Activated CD4-positive, alpha-beta T cell treated with anti-CD3 and anti-CD28 coated beads for 24 hours (primary cell): ENCODE measurements at places on chromosomes 3 and 15.

DNA sequence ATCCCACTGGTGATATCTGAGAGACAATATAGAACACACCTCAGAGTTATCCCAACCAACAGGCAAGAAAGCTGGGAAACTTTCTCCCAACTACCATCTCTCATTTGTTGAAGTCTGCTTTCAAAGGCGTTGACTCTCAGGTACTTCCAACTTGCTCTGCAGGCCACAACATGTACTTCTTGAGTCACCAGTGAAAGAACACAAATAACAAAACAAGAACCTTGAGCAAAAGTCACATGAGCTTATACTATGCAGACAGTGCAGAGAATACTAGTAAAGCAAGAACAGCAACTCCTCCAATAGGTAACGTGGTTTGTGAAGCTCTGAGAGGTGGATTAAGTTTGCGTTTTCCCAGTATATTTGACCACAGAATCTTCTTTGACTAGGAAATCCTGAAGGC is 20.6 kb downstream of the SNTN start:
- no peak for DNase-seq

GRCh38 chr3:186361762-186362536 is at the start of gene DGKG:
TSS of gene DGKG (minus strand) at chr3:186362234. CDS start at chr3:186320459, 41,775 bp downstream.
- DNase-seq = peak; percentile 15

- no peak for DNase-seq
Observed at GRCh38 chr3:44939581-44940036, 36.4 kb downstream of the ZDHHC3 start.

GRCh38 chr15:85587707-85588411 is 206.9 kb downstream of the KLHL25 start:
- no peak for DNase-seq

GRCh38 chr15:71091601-71092000 is 23.7 kb upstream of the THSD4 start:
- no peak for DNase-seq

GRCh38 chr3:100761951-100762350 is 52.7 kb downstream of the TFG start:
- DNase-seq = no peak

DNA sequence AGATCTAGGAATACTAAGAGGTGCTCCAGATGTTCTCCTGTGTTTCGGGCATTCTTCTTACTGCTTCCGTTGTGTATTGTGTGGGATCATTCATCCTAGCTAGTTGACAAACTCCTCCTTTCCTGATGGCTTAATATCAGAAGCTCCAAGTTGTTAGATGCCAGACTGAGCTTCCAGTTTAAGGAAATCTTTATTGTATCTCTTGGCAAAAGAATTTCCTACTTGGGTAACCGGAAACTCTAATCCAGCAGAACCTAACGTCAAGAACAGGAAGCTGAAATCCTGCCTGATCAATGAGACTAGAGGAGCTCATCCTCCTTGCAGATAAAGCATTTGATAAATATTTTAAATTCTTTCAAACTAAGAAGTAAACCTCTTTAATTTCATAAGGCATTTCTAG is 27.7 kb upstream of the MYH15 start:
- DNase-seq = no peak

GRCh38 chr15:41523097-41523496 is 9.5 kb upstream of the LTK start:
- DNase-seq = no peak

GRCh38 chr15:29652595-29652994 is 169.7 kb downstream of the TJP1 start:
- no peak for DNase-seq

GRCh38 chr15:51302480-51302879 is 35.9 kb downstream of the CYP19A1 start:
- DNase-seq = no peak

- no peak for DNase-seq
Observed at GRCh38 chr3:44529927-44530326, 25.1 kb upstream of the ZKSCAN7 start.

- DNase-seq = no peak
Observed at GRCh38 chr3:4820296-4821121, 158.7 kb upstream of the BHLHE40 start.

DNA sequence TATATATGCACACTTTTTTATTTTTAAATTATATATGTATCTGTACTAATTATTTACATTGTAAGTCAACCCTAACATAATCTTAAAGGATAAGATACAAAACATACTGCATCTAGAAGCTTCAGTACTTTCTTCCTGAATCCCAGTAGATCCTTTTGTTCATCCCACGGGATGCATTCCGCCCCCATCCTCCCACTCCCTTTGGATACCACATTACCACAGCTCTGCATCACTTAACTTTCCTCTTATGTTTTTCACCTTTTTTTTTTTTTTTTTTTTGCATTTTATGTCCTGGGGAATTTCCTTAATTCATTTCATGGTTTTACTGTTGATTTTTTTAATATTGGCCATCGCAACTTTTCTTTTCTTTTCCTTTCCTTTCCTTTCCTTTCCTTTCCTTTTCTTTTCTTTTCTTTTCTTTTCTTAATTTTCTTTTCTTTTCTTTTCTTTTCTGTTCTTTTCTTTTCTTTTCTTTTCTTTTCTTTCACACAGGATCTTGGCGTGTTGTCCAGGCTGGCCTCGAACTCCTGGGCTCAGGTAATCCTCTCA is 3.0 kb downstream of the OPA1 start:
- no peak for DNase-seq

DNA sequence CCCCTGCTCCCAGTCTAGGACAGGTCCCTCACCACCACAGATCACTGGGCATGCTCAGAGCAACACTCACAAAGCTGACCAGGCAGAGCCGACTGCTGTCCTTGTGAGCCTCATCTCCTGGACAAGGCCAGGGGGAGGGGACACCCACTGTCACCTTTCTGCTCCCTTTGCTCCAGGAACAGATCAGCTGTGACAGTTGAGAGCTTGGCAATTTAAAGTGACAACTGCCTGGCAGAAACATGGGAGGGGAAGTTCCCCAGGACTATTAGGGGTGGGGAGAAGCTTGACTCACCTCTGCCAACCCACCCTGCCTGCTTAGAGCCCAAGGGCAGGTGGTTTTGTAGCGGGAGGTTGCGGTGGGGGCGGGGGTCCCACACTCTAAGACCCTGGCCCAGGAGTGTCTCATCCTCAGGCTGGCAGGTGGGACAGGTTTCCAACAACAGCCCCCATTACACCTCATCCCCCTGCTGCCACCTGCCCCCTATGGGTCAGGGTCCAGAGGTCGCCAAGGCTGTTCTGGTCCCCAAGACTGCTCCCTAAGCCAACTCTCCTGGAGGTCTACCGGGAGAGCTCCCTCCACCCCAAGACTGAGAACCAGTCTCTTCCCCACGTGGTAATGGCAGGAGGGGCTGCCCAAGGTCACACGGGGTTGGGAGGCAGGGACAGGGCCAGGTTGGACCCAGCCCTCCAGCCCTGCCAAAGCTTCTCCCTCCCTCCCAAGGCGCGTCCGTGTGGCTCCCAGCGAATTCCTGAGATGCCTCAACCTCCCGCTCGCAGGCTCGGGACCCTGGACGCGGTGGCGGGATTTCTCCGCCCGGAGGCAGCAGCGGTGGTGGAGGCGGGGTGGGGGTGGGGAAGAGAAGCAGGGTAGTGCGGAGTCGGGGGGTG is 80.4 kb downstream of the IQSEC1 start:
- no peak for DNase-seq

GRCh38 chr3:86890741-86891396 is 100.1 kb downstream of the VGLL3 start:
- no peak for DNase-seq

DNA sequence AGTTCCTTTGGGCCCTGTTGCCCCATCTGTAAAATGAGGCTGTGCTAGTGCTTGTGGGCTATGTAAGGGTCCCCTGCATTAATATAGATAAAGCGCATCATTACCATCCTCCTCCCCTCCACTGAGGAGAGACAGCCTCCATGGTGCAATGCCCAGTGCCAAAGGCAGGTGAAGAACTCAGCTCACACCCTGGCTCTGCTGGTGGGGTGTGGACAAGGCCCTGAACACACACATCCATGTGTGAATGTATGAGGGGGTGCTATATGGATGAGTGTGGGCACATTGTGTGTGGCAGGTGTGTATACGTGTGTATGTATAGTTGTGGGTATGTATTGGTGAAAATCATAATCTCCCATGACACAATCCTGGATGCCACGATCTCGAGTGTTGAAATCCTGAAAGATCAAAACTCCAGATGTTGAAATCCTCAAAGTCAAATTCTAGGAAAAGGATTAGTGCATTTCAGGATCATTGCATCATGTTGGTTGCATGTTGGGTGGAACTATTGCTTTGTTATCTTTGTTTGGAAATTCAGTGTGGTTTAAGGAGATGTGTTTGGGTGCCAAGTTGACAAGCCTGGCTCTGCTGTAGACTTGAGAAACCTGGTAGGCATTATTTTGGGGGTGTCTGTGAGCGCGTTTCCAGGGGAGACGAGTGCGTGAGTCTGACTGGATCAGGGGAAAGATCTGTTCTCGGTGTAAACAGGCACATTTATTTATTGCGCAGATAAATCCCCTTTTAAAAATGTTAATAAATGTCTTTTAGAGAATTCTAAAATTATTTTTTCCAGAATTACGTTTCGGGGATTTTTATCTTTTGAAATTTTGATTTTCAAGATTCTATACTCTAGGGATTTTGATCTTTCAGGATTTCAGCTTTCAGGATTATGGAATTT is 42.0 kb upstream of the SEC61A1 start:
- no peak for DNase-seq

GRCh38 chr3:58754074-58754473 is 87.5 kb upstream of the FAM3D start:
- DNase-seq = no peak

- DNase-seq = no peak
Observed at GRCh38 chr3:53823956-53824657, 22.1 kb downstream of the CHDH start.

- DNase-seq = no peak
Observed at GRCh38 chr15:38944536-38944935, 379.9 kb upstream of the RASGRP1 start.

DNA sequence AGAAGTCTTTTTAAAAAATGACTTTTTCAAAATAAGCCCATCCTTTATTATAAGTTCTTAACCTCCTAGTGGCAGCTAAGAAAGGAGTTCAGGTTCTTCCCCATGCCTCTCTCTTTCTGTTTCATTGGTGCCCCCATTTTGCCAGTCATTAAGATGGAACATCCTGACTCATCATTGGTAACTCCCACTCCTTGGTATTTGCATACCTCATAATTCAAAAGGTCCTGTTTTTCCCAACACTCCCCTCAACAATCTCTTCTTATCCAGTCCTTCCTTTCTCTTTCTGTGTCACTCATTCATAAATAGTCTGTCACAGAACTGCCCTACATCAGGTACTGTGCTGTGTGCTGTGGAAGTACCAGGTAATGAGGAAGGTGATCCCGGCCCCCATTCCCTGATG is 394.0 kb downstream of the FOXP1 start:
- DNase-seq = no peak

DNA sequence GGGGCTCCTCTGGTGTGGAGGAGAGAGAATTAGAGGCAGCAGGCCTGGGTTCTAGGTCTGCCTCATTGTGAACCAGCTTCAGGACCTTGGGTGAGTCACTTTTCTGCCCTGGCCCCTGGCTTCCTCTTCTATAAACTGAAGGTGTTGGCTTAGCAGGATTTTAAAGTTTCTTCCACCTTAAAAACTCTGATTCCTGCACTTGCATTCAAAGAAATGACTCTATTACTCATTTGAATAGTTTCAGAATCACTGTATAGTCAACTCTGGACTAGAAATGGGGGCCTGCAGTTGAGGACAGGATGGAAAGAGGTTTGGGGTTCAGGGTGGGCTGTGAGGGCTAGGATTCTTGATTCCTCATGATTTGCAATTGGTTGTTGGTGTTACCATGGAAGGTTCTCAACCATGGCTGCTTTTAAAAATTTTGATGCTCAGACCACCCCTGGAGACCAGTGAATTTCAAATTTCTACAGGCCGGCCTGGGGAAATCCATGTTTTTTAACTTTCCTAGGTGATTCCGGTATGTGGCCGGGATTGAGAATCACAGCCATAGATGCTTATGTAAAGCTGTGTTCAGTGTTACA is 19.9 kb downstream of the SMAD3 start:
- DNase-seq = no peak

DNA sequence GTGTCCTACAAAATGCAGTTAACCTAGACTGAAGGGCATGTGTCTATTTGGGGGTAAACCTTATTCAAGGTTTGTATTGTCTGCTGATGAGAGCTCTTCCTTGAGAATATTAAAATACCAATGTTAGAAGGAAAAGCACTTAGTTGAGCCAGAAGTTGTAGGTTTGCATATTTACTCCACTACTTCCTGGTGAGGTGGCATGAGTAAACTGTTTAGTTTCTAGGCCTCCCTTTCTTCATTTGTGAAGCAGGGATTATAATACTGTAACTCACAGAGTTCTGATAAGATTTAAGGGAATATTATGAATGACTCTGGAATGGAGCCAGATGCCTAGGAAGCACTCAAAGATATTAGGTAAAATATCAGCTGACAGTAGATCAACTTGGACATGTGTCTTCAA is 46.7 kb downstream of the CD200R1L start:
- no peak for DNase-seq

DNA sequence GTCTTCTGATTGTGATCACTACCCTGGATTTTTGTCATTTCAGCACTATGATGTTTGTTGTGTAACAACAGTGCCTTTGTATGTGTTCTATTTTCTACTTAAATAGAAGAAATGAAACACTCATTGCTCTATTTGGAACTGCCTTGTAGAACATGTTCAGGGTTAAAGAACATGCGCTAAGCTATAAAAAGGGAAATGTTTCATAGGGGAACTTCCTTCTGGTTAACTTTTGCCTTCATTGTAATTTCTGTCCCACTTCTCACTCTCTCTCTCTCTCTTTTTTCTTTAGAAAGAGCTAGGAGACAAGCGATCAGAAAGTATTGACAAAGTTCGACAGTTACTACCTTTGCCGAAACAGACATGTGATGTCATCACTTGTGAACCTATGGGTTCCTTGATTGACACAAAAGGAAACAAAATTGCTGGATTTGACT is at the start of gene P2RY12:
Gene P2RY12 (minus strand): TSS at position 13 of the 434 bp plus-strand sequence. CDS start 45,908 bp downstream, outside the sequence.
- DNase-seq = no peak

DNA sequence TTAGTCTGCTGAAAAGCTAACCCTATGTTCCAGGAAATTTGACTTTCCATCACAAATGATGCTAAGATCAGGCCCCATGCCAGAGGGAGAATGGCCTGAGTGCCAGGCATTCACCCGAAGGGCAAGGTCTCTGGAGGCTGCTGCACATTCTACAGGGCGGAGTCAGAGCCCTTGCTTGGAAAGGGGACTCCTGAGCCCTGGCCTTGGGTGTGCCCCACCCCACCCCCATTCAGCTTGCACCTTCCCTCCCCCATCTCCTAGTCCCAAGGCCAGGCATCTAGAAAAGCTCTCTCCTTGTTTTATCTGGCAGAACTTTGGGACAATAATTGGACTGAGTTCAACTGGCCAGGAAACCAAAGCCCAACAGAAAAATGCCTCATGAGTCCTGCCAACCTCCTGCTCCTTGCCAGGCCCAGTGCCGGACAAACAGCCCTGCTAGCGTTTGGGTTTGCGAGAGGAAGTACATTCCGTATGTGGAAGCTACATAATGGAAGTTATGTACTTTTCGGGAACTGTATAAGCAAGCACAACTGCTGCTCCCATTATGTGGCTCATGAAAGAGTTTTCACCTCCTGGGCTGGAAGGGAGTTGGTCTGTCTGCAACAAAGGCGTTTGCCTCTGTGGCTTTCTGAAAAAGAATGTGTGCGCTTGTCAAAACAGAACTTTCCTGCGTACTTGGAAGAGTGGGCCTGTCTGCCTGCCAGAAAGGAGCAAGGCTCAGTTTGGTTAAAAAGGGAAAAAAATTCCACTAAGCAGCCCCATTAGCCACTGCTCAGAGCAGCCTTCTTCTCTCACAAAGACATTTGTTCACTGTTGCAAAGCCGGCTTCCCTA is 321.5 kb upstream of the CTNNB1 start:
- no peak for DNase-seq
